NCI-H2081 (cell line): ENCODE measurements at places on chromosomes 2 and 18.

- no peak for DNase-seq
Observed at GRCh38 chr2:65375723-65376122, 56.7 kb downstream of the SPRED2 start.

DNA sequence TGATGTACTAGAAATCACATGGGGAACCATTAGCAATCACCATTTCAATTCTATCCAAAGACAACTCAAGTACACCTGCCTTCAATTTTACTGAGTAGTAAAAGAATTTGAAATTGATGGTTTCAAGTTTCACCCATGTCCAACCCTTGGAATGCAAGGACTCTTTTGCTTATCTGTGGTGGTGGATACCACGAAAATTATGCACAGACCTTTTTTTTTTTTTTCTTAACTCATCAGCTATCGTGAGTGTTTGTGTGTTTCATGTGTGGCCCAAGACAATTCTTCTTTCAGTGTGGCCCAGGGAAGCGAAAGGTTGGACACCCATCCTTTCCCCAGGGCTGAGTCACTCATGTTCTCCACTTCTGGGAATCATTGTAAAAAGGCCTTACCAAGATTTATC lies 23.1 kb downstream of the ID2 start:
- DNase-seq, result no peak

GRCh38 chr18:47680488-47680887 lies 250.0 kb downstream of the SMAD2 start:
- no peak for DNase-seq

DNA sequence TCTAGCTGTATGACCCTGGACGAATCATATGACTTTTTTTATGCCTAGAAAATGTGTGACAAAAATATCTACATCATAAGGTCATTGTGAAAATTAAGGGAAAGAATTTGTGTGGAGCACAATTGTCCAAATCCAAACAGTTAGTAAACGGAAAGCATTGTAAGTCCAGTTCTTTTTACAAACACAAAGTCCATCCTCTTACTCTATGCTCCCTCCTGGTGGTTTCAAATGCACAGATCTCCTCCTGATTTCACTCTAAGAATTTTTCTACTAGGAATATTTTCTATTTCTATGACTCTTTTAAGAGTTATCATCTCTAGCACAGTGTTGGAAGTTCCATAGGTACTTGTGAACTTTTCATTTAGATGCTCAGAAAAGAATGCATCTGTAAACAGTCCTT lies 125.2 kb upstream of the ARL5A start:
- DNase-seq, result no peak

DNA sequence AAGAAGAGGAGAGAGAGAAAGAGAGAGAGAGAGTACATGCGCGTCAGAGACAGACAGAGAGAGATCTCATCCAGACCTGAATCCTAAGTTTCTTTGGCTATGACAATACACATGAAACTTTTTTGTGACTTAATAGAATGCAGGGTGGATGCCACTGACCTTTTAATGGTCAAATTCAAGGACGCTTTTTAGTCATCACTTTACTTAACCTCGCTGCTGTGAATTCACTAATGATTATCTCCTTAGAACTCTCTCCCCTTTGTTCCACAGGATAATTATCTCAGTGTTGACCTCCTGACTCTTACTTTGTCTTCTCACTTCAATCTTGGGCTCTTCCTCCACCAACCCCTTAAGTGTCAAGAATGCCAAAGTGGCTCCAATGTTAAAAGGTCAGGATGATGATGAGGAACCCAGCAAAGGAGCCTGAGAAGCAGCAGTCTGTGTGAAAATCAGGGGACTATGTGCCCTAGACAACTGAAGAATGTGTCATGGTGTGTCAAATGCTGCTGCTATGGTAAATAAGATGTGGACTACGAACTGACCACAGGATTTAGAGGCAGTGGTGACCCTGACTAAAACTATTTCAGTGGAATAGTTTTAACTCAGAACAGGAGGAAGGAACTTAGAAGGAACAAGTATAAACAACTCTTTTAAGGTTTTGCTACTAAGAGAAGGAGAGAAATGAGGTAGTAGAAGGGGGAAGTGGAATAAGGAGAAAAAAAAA lies 382.1 kb downstream of the ZEB2 start:
- no peak for DNase-seq

GRCh38 chr2:24586955-24587354 lies 95.9 kb downstream of the NCOA1 start:
- no peak for DNase-seq

GRCh38 chr18:59228351-59228750 lies 8.4 kb downstream of the GRP start:
- no peak for DNase-seq

- DNase-seq, result peak; percentile 8
Observed at GRCh38 chr18:64244571-64244970, 95.7 kb upstream of the LINC00305 start.

- DNase-seq, result no peak
Observed at GRCh38 chr2:134152045-134153010, 101.5 kb upstream of the MGAT5 start.

- no peak for DNase-seq
Observed at GRCh38 chr2:88765154-88765888, 73.8 kb downstream of the RPIA start.

DNA sequence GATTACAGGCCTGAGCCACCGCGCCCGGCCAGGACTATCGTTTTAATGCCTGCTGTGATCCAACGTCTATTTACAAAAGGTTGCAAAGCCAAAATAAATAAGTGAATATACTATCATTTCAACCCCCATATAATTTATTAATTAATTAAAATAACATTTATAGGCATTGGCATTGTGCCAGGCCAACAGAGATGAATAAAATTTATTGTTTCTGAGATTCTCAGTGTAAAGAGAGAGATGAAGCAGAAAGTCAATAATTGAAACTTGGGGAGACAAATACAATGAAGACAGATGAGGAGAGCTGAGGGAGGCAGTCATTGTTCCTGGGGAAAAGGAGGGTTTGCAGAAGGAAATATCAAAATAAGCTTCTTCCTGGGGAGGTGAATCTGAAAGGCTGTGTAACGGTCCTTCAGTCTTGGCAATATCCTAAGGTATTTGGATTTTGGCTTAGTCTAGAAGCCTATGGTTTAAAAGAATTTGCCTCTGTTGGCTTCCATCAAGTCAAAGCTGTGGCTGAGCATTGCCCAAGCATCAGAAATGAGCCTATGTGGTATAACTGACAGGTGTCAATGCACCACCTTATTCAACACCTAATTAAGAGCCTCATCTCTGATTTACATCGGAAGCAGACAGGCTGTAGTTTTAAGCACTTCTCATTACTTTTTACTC lies 31.5 kb downstream of the KCNE4 start:
- no peak for DNase-seq

DNA sequence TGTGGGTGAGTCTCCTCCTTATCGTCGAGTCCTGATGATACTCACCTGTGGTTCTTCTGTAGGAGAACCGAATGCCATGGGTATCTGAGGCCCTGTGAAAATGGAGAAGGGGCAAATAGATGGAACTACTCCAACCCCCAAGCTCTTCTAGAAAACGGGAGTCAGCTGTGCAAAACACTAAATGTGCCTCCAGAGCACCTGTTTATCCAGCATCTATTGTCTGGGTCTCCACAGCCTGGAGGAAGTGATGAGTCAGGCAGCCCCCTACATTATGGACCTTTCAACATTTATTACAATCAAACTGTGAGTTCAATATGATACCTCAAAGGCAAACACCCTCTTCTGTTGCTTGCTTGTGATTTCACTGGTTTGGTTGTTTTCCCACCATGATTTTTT lies 9.8 kb upstream of the LRRFIP1 start:
- no peak for DNase-seq

DNA sequence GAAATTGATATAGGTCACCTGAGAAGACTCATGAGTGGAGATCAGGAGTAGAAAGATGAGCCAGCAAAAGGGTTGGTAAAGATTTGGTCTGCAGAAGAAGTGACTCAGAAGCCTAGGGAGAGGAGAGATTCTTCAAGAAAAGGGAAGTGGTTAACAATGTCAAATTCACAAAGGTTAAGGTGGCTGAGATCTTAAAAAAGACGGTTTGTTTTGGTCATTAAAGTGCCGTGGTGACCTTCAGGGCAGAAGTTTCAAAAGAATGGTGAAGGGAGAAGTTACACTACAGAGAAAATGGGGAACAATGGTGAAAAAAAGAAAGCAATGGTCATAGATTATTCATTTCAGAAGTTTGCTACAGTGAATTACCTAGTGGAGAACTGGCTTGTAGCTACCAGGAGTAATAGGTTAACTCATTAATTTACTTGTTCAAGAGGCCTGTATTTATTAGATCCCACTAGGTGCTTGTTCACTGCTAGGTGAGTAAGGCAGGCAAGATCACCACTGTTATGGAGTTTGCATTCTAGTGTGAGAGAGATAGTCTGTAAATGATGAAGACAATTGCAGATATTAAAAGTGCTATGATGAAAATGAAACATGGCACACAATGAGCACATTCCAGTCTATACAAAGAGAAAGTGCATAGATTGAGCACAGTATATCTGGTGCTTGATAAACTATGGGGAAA lies 43.0 kb downstream of the FBXO48 start:
- DNase-seq, result no peak

GRCh38 chr2:3270095-3270478 lies 107.5 kb downstream of the EIPR1 start:
- DNase-seq, result no peak

GRCh38 chr18:56284319-56284718 lies 354.1 kb downstream of the TXNL1 start:
- DNase-seq, result no peak

GRCh38 chr2:45670646-45671045 lies 19.2 kb downstream of the PRKCE start:
- no peak for DNase-seq

GRCh38 chr2:167715932-167716331 lies 531.5 kb downstream of the STK39 start:
- no peak for DNase-seq

GRCh38 chr2:108921096-108922030 lies 67.7 kb downstream of the EDAR start:
- DNase-seq, result no peak

- no peak for DNase-seq
Observed at GRCh38 chr2:203858176-203858575, 9.4 kb upstream of the CTLA4 start.

- no peak for DNase-seq
Observed at GRCh38 chr18:42474577-42474976, 519.5 kb downstream of the PIK3C3 start.

DNA sequence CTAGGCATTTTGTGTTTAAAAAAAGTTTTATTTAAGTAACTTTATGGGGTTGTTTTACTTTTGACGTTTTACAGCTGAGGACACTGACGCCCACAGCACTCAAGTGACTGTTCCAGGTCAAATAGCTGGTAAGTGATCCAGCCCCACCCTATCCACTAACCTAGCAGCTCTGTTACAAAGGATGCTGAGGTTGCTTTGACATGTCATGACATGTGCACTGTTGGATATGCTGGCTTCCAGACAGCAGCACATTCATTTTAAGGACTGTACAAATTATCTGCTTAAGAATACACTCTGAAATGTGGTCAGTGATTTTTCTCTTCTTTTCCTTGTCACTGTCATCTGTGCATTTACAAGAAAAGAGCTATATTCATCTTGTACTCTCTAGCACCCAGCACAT lies 417.5 kb downstream of the ZEB2 start:
- DNase-seq, result no peak

DNA sequence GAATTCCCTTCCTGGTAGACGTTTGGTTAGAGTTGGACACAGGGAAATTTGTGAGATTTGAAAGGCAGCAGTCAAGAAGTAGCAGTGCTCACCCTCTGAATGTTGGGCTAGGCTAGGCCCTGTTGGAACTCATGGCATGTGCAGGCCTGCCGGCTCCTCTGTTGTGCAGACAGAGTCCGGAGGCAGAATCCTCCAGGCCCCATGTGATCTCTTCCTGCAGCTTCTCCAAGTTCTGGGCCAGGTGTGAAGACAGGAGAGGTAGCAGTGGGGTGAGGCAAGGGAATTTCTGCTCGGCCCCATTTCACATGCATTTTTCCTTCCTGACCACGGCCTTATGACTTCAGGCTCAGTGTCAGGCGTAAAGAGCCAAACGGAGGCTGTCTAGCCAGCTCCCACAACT lies 36.9 kb upstream of the RAB31 start:
- no peak for DNase-seq

GRCh38 chr2:239195318-239195871 lies 205.4 kb downstream of the HDAC4 start:
- no peak for DNase-seq

DNA sequence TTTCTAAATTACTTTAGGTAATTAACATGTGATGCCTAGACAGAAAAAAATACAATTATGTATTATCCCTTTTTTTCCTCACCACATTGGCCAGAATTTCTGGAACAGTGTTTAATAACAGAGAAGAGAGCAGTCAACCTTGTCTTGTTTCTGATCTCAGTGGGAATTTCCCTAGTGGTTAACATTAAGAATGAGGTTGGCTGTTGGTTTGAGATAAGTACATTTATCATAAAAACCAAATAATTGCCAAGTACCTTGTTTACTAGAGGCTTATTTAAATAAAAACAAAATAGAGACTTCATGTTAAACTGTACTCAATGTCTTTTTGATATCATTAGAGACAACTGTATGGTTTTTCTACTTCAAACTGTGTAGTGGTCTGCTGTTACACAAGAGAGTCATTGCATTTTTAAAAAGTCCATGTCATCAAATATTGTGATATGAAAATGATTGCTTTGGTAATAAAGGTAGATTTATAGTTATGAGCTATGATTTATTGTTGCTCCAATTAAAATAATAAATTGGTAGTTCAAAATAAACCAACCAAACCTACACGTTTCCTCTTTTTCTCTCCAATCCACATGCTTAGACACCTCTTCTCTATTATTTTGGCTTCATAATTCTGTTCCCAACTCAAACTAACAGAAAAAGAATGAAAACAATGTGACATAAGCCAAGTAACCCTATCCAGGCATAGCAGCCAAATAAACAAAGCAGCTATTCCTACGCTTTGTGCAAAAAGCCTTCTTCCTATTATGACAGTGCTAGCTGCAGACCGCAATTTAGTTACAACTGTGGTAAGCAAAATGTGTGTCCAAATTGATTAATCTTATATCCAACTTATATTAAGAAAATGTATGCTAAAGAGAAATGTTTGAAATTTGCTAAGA lies 20.9 kb upstream of the TANK start:
- DNase-seq, result no peak

DNA sequence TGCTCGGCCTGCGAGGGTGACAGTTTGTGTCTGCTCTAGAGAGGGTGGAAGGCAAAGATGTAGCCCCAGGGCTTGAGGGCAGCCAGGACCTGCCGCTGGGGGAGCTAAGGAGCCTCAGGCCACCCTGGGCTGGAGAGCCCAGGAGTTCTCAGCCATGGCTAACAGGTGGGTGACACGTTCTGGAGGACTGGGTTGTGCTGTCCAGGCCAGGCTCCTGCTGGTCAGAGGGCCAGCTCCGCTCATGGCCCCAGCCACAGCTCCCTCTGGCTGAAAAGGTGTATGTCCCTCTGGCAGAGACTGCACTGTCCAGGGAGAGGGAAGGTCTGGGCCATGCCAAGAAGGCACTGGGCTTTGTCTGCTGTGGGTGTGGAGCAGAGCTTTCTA lies 19.2 kb downstream of the TMEM185B start:
- no peak for DNase-seq

DNA sequence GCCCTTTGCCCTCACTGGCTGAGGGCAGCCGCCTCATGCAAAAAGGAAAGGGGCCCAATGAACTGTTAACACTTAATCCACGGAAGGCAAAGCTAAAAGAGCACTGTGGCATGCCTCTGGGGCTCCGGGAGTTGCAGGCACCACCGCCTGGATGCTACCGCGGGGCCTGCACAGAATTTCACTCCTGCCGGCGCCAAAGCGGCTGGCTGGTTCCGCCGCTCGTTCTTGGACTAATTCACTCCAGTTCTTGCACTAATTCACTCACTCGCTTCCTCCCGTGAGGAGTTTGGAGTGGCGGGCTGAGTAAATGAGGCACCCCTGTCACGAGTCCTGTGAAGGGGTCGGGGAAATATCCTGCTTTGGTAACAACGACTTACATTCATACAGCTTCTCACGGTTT lies 14.0 kb upstream of the MAPK4 start:
- DNase-seq, result no peak
